Stimulated activated CD4-positive, alpha-beta T cell treated with anti-CD3 and anti-CD28 coated beads, Interleukin-2, amount 100 ng/mL, for 48 hours (primary cell): ENCODE measurements at places on chromosomes 16 and 17.
A peak's percentile ranks its signal among the peaks of the same experiment; 100 is the strongest.

- DNase-seq = peak; percentile 12
Measured at GRCh38 chr17:28643983-28644786, 773 bp downstream of the BLTP2 start.

DNA sequence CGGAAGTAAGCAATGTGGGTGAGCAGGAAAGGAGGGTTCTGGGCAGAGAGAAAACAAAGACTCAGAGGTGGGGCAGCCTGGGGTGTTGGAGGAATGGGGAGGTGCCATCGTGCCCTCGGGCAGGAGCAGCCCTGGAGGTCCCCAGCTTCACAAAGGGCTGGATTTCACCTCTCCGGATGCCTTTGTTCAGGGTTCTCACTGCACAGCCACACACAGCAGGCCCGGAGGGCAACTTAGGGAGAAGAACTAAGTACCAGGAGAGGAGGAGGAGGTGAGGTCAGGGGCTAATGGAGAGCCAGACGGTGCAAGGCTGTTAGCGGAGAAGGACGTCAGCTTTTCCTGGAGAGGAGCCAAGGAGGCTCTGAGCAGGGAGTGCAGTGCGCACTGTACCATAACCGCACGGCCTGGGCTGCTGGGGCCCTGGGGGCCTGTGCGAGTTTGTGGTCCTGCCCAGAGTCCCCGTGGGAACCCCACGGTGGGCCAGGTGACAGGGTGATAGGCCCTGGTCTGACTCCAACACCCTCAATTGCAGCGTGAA, 9.3 kb downstream of the ARRB2 start:
- DNase-seq = no peak

DNA sequence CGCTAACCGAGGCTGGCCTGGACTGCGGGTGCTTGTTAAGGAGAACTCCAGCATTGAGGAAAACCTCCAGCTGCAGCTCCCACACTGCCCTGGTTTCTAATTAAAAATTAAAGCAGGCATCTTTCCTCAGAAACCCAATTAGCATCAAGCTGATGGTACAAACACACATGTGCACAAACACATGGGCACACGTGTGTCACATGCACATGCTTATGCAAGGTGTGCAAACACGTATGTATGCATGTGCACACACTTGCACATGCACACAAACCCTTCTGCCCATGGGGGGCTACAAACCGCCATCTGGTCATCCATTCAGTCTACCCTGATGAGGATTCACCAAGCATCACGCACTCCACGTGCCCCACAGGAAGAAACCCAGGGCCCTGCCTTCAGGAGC, 182.5 kb downstream of the ZNF423 start:
- no peak for DNase-seq

DNA sequence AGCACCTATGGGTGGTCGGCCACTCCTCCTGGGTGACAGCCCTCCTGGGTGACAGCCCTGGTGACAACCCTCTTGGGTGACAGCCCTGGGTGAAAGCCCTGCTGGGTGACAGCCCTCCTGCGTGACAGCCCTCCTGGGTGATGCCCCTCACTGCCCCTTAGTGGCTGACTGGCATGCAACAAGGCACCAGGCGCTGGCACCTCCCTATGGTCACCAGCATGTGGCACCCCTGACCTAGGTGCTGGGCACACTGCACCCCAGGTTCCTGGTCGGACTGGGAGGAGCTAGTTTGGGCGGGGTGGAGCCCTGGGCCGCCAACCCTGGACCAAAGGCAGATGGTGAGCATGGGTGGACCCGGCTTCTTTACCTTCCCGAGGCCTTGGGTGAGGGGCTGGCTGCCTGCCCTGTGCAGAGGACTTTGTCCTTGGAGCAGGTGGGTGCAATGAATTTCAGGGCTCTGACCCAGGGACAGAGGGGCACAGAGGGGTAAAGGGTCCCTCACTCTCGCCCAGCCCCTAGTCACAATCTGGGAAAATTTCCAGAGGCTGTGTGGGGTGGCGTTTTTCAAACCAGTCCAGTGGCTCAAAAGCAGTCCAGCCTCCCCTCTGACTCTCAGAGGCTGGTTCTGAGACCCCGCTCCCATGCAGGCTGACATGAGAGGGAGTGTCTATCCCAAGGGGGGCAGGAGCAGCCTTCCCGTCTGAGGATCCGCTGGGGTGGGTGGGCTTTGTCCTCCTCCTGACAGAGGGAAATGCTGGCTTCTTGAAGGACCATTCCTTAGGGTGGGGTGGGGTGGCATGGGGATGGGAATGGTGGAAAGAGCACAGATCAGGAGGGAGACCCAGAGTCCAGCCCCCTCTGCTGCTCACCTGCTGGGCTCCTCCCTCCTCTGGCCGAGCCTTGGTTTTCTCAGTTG, 25.9 kb upstream of the TNFRSF13B start:
- DNase-seq = no peak

DNA sequence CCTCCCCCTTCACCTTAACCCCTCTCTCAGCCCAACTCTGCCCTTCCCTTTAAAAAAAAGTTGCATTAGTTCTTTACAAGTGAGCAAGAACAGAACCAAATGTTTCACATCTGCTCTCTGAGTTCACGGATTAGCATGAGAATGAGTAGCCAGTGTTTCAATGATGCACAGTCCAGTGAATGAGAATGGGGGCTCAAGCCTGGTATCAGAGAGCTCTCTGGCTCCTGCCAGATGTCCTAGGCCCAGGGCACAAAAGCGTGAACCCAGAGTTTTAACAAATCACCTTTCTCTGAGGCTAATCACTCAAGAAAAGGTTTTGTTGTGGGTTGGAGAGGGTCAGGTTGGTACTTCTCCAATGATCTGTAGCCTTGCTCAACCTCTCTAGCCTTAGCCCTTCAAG, 41.5 kb upstream of the HS3ST3A1 start:
- no peak for DNase-seq

- DNase-seq = no peak
Measured at GRCh38 chr16:19655242-19655777, 62.7 kb downstream of the KNOP1 start.

GRCh38 chr16:72841506-72841905, 206.4 kb downstream of the ZFHX3 start:
- no peak for DNase-seq

DNA sequence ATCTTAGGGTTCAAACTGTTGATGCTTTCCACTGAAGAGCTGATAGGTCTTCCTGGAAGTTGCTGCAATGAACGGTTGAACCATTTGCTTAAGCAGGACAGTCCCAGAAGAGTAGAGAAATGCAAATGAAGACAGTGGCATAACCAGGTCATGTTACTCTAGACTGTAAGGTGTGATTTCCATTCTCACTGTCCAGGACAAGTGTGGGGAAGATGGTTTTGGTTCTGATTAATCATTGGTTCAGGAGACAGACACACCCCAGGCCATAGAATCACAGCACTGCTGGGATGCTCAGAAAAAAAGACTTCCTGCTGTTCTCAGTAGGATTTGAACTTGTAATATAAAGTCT, 34.8 kb upstream of the XYLT2 start:
- no peak for DNase-seq

- DNase-seq = no peak
Measured at GRCh38 chr16:89915303-89916232, 3.1 kb upstream of the MC1R start.

- DNase-seq = no peak
Measured at GRCh38 chr17:27247071-27247957, 46.6 kb upstream of the WSB1 start.

GRCh38 chr17:35630530-35631148, 43.5 kb downstream of the AP2B1 start:
- DNase-seq = no peak

GRCh38 chr16:81997738-81998137, 13.5 kb downstream of the SDR42E1 start:
- DNase-seq = no peak

GRCh38 chr16:89484923-89485679, 5.3 kb downstream of the ANKRD11 start:
- no peak for DNase-seq

DNA sequence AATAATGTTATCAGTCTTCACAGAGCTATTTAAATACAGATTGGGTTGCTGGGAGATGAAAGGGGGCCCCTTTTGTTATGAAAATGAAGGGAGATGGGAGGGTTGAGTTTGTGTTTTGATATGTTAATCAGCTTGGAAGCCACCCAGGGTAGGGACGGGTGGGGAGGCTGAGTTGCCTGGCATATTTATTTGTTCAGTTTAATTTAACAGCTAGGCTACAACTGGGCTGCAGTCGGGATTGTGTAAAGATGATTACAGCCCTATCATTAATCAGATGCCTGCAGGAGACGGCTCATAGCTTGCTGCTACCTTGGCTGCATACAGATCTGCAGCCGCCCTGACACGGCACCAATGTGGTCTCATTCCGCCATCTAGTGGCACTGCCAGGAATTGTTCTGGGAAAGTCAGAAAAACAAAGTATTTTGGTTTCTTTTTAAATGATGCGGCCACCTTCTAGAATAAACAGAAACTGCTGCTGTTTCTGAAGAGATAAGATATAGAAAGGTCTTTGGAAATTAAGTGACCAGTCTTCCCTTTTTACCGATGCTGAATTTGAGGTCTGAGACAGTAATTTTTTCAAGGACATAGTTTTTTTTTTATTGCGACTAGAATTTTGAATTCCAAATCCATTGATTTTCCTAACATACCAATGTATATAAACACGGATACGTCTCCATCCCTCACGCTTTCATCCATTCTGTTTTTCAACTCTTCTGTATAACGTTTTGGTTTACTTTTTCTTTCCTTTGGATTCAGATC, 458.0 kb upstream of the ASIC2 start:
- peak; percentile 69 for DNase-seq

DNA sequence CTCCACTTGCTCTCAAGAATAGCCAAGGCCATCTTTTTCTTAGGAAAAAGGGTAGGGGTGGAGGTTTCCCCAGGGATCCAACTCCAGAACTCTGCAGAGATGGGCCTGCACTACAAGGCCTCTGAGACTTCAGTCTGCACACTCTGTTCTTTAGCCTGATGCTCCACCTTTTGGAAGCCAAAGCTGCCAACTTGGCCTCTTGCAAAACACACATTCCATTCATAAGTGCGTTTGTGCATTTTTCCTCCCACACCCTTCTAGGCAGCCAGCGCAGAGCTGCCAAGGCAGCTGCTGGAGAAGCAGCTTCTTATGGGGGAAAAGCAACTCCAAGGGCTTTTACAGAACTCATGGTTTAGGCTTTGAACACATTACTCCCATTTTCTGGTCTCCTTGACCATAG, 45.3 kb downstream of the REXO5 start:
- DNase-seq = no peak

DNA sequence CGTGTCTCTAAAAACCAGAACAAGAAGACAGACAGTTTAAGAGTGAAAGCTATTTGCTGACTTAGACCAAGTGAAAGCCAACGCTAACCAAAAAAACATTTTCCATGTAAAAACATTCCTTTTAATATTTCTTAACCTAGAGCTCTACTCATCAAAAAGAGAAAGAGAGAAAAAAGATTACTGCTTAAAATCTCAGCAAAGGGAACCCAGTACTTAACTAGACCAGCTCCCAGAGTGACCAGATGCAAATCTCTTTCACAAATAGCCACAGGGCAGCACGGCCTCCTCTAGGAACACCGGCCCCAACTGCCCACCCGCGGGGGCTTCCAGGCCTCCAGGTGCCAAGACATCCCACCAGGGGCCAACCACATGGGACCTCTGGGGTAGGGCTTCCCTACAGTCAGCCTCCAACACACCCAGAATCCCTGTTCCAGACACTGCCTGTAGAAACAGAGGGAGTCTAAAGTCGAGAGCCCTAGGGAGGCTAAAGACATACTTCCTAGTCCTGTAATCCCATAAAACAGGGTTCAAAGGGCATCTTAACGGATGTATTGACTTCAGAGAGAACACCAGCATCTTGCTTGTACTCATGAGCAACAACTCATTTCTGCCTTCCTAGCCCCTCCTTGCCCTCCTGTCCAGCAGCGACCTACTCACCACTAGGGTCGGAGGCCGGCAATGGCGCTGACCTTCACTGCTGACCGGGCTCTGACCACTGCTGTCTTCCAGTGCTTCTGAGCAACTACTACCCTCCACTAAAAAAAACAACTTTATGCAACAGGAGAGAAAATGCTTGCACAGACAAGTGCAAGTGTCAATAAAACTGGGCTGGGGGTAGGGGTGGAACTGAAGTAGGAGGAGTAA, 21.3 kb downstream of the ZCCHC14 start:
- DNase-seq = no peak

- no peak for DNase-seq
Measured at GRCh38 chr17:27282054-27282551, 11.8 kb upstream of the WSB1 start.

DNA sequence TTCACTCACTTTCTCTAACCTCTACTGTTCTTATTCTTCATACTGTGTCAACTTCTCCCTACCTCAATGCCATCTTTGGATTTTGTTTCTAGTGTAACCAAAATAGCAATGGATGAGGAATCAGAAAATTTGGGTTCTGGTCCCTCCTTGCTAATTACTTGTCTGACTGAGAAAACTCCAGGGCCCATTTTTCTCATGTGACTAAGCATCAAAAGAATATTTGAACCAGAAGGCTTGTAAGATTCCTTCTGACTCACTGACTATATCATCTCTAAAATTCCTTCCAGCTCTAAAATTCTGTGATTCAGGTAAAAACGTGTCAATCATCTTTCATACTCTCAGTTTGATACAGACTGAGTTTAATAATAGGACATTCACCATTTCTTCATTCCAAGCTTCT, 57.9 kb downstream of the BRIP1 start:
- DNase-seq = no peak

DNA sequence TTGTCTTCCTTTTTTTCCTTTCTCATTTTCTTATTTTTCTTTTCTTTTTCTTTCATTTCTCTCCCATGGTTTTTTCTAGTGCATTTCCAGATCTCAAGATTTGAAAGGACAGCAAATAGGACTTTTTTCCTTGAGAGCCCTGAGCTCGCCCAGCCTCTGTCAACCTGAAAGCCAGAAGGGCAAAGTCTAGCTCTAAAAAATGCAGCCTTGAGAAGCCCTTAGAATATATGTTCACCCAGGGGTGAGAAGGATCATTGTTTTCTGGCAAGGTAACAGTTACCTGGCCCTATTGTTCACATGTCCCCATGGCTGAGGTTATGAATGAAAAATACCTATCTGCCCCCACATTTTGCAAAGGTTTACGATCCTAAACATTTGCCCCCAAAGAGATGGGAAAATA, 218.4 kb downstream of the IRX3 start:
- no peak for DNase-seq

DNA sequence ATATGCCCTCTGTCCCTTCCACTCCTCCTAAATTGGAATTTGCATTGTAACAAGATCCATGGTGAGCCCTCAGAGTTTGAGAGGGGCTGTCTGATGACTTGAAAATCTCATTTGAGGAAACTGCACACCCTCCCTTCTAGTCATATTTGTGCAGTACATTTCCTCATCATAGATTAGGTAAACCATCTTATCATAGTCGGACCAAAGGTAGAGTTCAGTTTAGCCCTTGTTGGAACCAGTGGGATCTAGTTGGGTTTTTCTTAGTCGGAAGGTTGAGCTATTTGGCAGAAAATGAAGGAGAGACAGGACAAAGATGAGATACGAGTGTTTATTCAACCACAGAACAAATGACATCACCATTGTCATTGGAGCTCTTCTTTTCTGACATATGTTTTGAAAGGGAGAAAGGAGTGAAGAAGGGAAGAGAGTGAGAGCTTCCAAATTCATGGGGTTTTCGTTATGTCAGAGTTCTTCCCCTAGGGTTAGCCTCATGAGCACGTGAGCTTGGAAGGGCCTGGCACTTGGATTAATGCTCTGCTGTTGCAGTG, 15.8 kb upstream of the KRT20 start:
- no peak for DNase-seq

GRCh38 chr16:48291303-48291702, 44.0 kb upstream of the ABCC11 start:
- no peak for DNase-seq
